ENCODE measurements at places on chromosomes 3 and 15. TPM values are rescaled to one million over a fixed set of nuclear protein-coding genes. Genes with fewer than 3 reads are reported as not detected.

The NANOGP8 gene
- not detected for total RNA-seq

The TJP1 gene
- total RNA-seq, result not detected

The LEO1 gene
- 34.9 TPM for total RNA-seq

The SERINC4 gene
- total RNA-seq, result 0.30 TPM

The CPNE4 gene
- total RNA-seq, result not detected

The UROC1 gene
- not detected for total RNA-seq

The EHHADH gene
- total RNA-seq, result 4.0 TPM

The MNS1 gene
- total RNA-seq, result 0.94 TPM

The CCDC39 gene
- total RNA-seq, result not detected

The FAH gene
- 69.0 TPM for total RNA-seq

The MESP2 gene
- total RNA-seq, result not detected

The RBP2 gene
- not detected for total RNA-seq

The NRG4 gene
- total RNA-seq, result not detected

The CCDC50 gene
- 21.3 TPM for total RNA-seq

The PIERCE2 gene
- total RNA-seq, result not detected

The CD96 gene
- 311 TPM for total RNA-seq

The DZIP1L gene
- 0.38 TPM for total RNA-seq

The FAM162A gene
- 51.3 TPM for total RNA-seq

The SLC7A14 gene
- total RNA-seq, result not detected

The FSD2 gene
- not detected for total RNA-seq

The HRG gene
- not detected for total RNA-seq

The CSPG5 gene
- 0.32 TPM for total RNA-seq

The RBPMS2 gene
- total RNA-seq, result not detected

The SLC38A3 gene
- total RNA-seq, result not detected

The MRAS gene
- not detected for total RNA-seq

The DUOX1 gene
- total RNA-seq, result 0.07 TPM

The EPHB1 gene
- 2.2 TPM for total RNA-seq

The SOX14 gene
- not detected for total RNA-seq

The SNAP23 gene
- total RNA-seq, result 63.9 TPM

The EXD1 gene
- not detected for total RNA-seq

The GALNT15 gene
- total RNA-seq, result not detected

The PLA2G4E gene
- 0.05 TPM for total RNA-seq

The WDR93 gene
- not detected for total RNA-seq

All from activated CD8-positive, alpha-beta memory T cell treated with anti-CD3 and anti-CD28 coated beads, Interleukin-2, amount 10 ng/mL, durations not matched to agents 7 days and 5 days (primary cell).